Thymus (tissue), 14 donors: ENCODE measurements at places on chromosomes 5 and 9. TPM values are rescaled to one million over a fixed set of nuclear protein-coding genes. Genes with fewer than 3 reads are reported as not detected.

DNA sequence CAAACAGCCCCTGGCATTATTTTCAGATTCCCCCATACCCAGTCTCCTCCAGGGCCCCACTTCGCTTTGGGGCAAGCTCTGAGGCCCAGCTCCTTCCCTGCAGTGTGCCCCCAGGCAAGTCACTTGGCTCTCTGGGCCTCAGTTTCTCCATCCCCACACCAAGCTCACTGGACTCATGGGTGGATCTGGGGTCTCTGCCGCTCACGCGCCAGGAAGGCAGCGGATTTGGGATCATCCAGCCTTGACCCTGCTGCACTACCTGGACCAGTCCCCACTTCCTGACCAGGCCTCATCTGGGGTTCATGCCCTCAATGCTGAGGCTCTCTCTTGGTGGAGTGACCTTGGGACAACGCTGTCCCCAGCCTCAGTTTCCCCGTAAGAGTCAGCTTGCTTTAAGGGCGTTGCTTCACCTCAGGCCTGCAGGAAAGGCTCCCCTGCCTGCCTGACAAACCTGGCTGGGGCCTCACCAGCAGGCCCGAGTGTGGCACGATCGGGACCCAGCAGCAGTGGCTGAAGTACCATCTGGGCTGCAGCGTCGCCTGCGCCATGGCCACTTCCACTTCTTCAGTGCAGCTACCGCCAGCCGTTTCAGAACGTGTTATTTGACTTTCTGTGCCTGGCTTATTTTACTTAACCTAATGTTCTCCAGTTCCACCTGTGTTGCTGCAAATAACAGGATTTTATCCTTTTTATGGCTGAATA lies 519.6 kb upstream of the SEMA6A start:
- DNase-seq = no peak

DNA sequence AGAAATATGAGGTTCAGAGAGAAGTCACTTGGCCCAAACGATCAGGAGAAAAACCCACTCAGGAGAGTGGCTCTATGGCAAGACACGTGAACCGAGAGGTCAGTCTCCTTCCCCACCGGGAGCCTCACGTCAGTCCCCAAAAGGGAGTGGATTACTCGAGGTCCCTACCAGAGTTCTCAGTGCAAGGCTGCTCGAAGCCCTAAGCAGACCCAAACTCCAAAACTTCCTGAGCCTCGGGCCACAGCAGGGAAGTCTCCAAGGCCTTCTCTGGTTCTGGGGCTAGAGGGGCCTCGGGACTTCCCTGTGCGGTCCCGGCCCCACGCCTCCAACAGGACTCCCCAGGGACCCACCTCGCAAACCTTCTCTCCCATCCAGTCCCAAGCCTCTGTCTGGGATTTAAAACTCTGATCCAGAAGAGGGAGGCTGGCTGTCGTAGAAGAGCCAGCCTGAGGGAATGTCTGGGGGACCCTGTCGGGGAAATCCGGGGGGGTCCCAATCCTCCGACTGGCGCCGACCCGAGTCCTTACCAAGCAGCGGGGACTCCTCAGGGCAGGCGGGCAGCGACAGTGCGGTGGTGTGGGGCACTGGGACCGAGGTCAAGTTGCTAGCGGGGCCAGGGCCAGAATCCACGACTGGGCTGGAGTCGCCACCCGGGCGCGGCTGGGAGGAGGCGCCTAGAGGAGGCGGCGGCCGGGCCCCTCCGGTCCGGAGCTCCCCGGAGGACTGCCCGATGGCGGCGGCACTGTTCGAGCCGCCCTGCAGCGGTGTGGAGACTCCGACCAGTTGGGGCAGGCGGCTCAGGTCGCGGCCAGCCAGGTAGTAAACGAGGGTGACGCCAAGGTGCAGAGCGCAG lies 679 bp downstream of the B4GALT1 start:
- no peak for DNase-seq

DNA sequence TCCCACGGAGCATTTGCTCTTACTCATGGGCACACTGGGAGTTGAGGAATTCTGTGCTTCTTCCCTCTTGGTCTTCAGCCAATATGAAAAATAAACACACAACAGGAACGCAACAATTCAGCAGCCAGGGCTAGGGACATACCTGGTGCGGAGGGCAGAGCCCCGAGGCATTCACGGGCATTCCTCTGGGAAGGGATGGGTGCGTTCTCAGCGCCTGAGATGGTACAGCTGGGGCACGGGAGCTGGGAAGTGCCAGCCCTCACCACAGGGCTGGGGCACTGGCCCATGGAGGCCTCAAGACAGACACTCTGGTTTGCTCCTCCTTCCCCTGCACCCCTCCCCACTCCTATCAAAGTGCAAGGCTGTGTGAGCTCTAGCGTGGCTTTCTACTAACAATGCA lies 2.1 kb downstream of the SLC6A3 start:
- no peak for DNase-seq

DNA sequence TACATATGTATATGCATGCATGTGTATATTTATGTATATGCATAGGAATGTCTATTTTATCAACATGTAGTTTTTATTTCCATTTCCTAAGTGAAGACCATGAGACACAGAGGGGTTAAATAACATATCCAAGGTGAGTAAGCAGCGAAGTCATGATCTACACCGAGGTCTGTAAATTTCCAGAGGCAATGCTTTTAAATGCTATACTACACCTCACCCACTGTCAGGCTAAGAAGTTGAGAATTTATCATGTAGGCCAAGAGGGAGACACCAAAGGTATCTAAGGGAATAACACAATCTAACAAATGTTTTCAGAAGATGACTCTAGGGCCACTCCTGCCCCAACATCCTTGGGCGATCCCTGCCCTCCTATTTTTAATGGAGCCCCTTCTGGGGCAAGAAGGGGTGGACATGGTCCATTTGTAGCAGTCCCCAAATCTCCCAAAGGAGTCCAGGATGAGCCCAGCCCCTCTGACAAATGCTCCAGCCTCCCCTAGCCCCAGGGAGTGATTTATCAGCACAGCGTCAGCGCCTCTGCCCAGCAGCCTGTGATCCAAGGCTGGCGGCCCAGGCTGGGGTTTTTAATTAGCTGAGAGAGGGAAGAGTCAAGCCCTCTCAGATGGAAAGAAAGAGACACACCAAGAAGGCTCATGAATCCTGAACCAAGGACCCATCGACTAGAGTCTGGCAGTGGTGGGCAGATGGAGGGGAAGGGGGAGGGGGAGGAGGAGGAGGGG lies 339.9 kb downstream of the ASTN2 start:
- no peak for DNase-seq

DNA sequence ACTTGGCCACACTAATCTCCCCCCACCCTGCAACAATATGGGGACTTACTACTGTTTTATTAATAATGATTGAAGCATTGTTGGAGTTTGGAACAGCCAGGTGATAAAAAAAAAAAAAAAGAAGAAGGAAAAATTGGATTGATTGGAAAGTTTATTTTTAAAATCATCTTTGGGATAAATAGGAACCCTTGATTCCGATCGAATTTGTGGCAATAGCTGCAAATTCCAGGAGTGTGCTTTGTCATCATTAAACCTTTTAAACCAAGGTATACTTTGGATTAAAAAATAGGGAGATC lies 907 bp upstream of the NR2F1 start:
- DNase-seq = no peak

Gene AMBP
- polyA plus RNA-seq = 0.82 TPM

DNA sequence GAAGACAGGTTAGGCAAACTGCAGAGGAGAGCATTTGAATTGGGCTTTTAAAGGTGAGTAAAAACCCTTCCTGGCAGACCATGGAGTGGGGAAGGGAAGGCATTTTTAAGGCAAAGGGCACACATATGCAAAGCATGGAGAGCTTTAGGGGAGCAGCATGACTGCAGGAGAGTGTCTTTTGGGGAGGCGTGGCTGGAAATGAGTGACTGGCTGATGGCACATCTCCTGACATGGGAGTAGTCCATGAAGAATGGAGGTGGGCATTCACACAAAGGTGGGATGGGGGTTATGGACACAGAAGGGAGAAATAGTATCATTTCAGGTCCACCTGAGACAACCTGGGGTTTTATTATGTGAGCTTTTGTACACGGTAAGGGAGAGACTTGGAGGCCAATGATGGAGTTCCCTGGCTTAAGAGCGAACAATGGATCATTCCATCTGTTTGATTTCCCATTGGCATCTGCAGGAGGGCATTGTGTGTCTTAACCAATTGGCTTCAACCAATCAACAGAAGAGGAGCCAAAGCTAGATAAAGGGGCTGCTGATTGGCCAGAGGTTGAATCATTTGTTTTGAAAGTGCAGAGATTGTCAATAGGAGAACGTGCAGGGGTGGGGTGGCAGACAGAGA lies 2.1 kb downstream of the NSG2 start:
- DNase-seq = no peak
